ENCODE measurements at places on chromosomes 16 and 17. TPM values are rescaled to one million over a fixed set of nuclear protein-coding genes. Genes with fewer than 3 reads are reported as not detected.

GRCh38 chr17:75152922-75153779 lies 1.2 kb downstream of the JPT1 start:
- H3K27me3 ChIP-seq, result no peaks in the 10 kb centered on the region
- DNase-seq, result no peak
- peak overlapping the region; percentile 84 for H3K4me3 ChIP-seq
- no peaks in the 10 kb centered on the region for H3K36me3 ChIP-seq
- H3K27ac ChIP-seq, result peak overlapping the region; percentile 80
- H3K4me1 ChIP-seq, result no peaks in the 10 kb centered on the region

GRCh38 chr16:70786020-70786755 lies 14.8 kb downstream of the VAC14 start:
- no peak overlapping the region for H3K4me3 ChIP-seq
- no peak overlapping the region for H3K27ac ChIP-seq
- DNase-seq, result no peak
- H3K27me3 ChIP-seq, result no peaks in the 10 kb centered on the region
- H3K4me1 ChIP-seq, result no peaks in the 10 kb centered on the region

- DNase-seq, result no peak
- H3K4me3 ChIP-seq, result no peak overlapping the region
- no peaks in the 10 kb centered on the region for H3K36me3 ChIP-seq
- H3K27me3 ChIP-seq, result no peaks in the 10 kb centered on the region
- no peaks in the 10 kb centered on the region for H3K4me1 ChIP-seq
Measured at GRCh38 chr16:77599793-77600415, 122.4 kb upstream of the NUDT7 start.

GRCh38 chr16:59686405-59686804 lies 952.3 kb upstream of the GOT2 start:
- H3K4me1 ChIP-seq, result no peaks in the 10 kb centered on the region
- H3K27me3 ChIP-seq, result no peaks in the 10 kb centered on the region
- no peaks in the 10 kb centered on the region for H3K36me3 ChIP-seq
- no peak overlapping the region for H3K4me3 ChIP-seq
- no peak overlapping the region for H3K27ac ChIP-seq
- DNase-seq, result no peak

- peaks cover 27% of the 10 kb centered on the region for H3K4me1 ChIP-seq
- H3K27ac ChIP-seq, result no peak overlapping the region
- no peaks in the 10 kb centered on the region for H3K36me3 ChIP-seq
- H3K4me3 ChIP-seq, result no peak overlapping the region
- no peaks in the 10 kb centered on the region for H3K27me3 ChIP-seq
Measured at GRCh38 chr17:64630309-64631223, 31.5 kb downstream of the SMURF2 start.

- H3K27me3 ChIP-seq, result no peaks in the 10 kb centered on the region
- no peaks in the 10 kb centered on the region for H3K4me1 ChIP-seq
- peaks cover 32% of the 10 kb centered on the region for H3K36me3 ChIP-seq
- no peak overlapping the region for H3K27ac ChIP-seq
- no peak overlapping the region for H3K4me3 ChIP-seq
Measured at GRCh38 chr17:31529841-31530251, 138.4 kb downstream of the RAB11FIP4 start.

GRCh38 chr16:66377324-66377723 lies 10.8 kb downstream of the CDH5 start:
- H3K27me3 ChIP-seq, result no peaks in the 10 kb centered on the region
- no peak overlapping the region for H3K27ac ChIP-seq
- no peak for DNase-seq
- no peaks in the 10 kb centered on the region for H3K4me1 ChIP-seq
- no peaks in the 10 kb centered on the region for H3K36me3 ChIP-seq
- H3K4me3 ChIP-seq, result no peak overlapping the region

DNA sequence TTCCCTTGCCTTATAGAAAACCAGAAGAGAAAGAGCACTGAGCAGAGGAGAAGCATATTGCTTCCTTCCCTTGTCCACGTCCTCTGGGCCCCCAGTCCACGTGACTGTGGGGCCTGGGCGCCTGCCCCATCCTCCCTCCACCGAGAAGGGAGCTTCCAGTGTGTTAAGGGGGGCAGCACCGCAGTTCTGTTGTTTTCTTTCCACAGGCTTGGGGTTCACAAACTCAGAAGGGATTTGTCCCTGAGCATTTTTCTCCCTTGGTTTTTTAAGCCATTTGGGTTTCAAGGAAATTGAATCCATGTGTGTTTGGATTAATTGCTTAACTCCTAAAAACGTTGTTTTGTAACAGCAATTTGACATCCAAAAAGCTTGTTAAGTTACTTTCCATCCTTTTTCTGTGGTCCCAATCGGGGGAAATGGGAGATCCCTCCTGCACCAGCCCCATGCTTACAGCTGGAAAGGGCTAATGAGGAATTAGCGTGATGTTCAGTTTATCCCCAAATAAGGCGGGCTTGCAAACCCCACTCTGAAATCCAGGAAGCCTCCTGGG lies 347.5 kb upstream of the TNRC6C start:
- no peak for DNase-seq
- H3K4me3 ChIP-seq, result peak overlapping the region; percentile 54
- H3K27ac ChIP-seq, result peak overlapping the region; percentile 77

DNA sequence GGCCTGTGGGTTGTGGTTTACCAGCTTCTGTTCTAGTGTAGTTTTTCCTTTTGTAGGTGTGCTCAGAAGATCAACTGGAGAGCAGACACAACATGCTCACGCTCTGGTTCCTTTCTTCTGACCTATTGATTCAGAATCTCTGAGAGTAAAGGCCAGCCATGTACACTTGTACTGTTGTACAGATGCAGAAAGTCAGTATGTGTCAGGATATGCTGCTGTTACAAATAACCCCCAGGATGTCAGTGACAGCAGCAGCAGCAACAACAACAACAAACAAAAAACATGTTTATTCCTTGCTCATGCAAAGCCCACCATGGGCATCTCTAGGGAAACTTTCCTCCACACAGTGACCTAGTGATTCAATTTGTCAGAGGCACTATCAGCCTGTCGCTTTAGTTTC lies 154.8 kb upstream of the RBFOX1 start:
- H3K36me3 ChIP-seq, result no peaks in the 10 kb centered on the region
- no peak overlapping the region for H3K4me3 ChIP-seq
- H3K27ac ChIP-seq, result no peak overlapping the region
- no peaks in the 10 kb centered on the region for H3K4me1 ChIP-seq
- H3K27me3 ChIP-seq, result no peaks in the 10 kb centered on the region

GRCh38 chr17:76337413-76337777 lies 16.3 kb downstream of the PRPSAP1 start:
- H3K36me3 ChIP-seq, result no peaks in the 10 kb centered on the region
- H3K27me3 ChIP-seq, result no peaks in the 10 kb centered on the region
- H3K4me1 ChIP-seq, result no peaks in the 10 kb centered on the region
- H3K4me3 ChIP-seq, result no peak overlapping the region
- DNase-seq, result no peak

RNF157 gene
- total RNA-seq, result 50.8 TPM

MMP2 gene
- total RNA-seq, result 0.51 TPM

SNF8 gene
- 59.8 TPM for total RNA-seq

KIF2B gene
- not detected for total RNA-seq

C16orf92 gene
- not detected for total RNA-seq

All from naive thymus-derived CD4-positive, alpha-beta T cell (primary cell).